ENCODE measurements at places on chromosomes 12 and 14.

DNA sequence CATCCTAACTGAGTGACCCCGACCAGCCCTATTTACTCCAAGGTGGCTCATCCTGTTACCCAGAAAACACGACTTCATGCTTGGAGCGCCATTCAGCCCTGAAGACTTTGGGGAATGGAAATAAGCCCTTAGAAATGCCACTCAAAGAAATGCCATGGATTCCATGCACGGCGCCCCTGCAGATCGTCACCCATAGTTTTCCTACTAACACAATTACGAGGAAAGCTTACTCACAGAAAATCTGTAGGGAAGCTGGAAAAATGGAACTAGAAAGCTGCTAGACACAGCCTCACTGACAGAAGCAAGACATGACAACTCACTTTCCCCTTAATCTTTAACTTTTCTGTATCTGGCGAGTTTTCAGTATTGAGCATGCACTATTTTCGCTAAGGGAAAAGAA, 19.5 kb downstream of the NUAK1 start:
- no peak for DNase-seq

GRCh38 chr12:106051853-106052531, 86.8 kb downstream of the NUAK1 start:
- peak; percentile 48 for DNase-seq

DNA sequence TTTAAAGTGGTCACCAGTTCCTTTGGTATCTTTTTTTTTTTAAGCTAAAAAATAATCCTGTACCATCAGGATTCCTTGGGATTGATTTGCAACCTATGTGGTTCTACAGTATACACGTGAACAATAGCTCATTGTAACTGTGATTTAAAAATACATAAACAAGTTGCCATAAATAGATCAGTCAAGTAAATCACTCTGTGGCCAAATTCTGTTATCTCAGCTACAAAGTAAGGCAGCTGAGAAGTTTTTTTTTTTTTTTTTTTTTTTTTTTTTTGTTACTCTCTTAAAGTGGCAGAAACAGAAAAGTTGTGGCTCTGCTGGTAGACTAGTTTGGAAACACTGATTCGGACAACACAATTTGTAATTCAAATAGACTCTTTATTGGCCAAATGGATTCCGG, 104.5 kb downstream of the PRICKLE1 start:
- DNase-seq, result peak; percentile 37

GRCh38 chr12:33828326-33828725, 194.0 kb upstream of the ALG10 start:
- peak; percentile 84 for DNase-seq

GRCh38 chr14:87386524-87386923, 606.5 kb downstream of the GALC start:
- DNase-seq, result no peak

- no peak for DNase-seq
Observed at GRCh38 chr12:117361347-117361751, at the start of gene NOS1. Gene NOS1 (minus strand): TSS chr12:117361626. CDS start chr12:117331069, 30,557 bp downstream.

DNA sequence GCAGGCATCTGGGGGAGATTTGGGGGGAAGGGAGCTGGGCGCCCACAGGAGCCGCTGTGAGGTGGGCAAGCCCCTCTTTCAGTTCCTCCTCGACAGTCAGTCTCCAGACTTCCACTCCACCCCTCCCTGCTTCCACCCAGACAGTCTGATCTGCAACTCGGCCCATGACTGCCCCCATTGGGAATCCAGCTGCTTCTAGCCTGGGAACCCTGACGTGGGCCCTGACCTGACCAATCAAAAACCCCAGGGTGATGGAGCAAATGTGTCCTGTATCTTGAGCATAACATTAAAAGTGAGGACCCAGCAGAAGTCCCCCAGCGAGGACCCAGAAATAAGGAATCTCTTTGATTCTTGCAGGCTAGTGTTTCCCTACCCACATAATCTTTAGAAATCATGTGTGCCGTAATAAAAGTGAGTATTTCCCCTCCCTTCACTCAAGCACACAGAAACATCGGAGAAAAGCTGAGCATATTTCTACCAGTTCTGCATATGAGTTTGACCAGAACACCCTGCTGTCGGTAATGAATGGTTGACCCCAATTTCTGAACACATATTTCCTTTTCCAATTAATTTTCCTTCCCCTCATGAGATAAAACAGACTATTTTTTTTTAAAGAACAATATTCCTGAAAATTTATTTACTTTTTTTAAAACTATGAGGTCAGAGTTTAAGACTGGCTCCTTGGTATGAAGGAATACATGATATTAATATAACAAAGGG, 6.4 kb downstream of the SSH1 start:
- DNase-seq, result peak; percentile 52

GRCh38 chr14:56745097-56745496, 65.2 kb downstream of the OTX2 start:
- DNase-seq, result no peak

GRCh38 chr14:65840118-65840751, 427.7 kb downstream of the FUT8 start:
- no peak for DNase-seq

DNA sequence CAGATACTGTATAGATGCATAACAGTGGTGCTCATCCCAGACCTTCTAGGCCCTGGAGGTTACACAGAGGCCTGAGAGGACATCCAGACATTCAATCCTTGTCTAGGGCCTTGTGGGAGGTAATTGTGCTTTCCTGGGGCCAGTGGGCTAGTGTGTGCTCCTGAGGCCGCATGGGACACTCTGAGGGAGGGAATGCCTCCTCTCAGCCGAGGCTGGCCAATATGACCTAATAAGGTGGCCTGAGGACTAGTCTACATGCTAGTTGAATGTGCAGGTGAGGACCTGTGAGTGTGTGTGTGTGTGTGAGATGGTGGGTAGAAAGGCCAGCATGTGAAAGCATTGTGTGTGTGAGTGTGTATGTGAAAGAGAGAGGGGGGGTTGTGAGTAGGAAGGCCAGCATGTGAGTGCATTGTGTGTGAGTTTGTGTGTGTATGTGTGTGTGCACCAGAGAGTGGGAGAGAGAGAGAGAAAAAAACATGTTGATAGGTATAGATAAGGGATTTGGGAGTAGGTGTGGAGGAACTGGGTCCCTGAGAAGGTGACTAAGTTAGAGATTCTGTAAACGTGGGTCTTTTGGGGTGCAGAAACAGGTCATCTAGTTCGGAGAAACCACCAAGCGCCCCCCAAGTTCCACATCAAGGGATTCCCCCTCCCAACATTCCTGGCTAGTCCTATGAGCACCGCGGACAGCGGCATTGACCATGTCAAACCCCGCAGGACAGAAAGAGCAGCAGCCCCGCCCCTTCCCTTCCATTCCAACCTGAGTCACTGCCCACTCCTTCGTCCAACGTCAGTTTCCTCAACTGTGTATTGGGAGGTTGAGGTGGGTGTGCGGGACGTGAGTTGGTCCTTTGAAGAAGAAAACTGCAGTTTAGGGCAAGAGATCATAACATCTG, 9.7 kb upstream of the KRT81 start:
- no peak for DNase-seq

- no peak for DNase-seq
Observed at GRCh38 chr12:57218030-57218853, 1.6 kb downstream of the NXPH4 start.

GRCh38 chr14:93045211-93045674, 70.5 kb downstream of the ITPK1 start:
- DNase-seq, result peak; percentile 82

DNA sequence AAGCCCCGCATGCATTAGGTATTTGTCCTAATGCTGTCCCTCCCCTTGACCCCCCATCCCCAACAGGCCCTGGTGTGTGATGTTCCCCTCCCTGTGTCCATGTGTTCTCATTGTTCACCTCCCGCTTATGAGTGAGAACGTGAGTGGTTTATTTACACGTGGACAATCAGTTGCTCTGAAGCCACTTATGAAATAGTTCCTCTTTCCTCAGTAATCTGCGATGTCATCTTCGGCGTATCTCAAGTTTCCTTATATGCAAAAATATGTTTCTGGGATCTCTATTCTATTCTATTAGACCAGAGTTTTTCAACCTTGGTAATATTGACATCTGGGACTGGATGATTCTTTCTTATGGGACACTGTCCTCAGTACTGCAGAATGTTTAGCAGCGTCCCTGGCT, 56.0 kb upstream of the DCD start:
- no peak for DNase-seq

DNA sequence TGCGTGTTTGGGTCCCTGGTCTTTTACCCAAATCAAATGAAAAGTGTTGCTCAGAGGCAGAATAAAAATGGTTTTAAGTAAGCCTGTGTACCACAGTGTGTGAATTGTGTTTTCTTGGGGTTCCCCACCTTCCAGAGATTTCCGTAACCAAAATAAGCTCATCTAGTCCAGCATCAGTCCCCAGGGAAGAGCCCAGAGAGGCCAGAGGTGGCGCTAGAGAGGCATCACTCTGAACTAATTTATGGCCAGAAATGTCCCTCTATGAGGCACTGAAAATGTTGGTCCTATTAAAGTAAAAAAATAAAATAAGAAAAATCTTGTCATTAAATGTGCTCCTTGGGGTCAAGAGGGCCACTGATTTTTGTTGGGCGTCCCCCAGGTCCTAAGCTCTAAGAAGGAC, 24.9 kb upstream of the PRKAB1 start:
- DNase-seq, result no peak

DNA sequence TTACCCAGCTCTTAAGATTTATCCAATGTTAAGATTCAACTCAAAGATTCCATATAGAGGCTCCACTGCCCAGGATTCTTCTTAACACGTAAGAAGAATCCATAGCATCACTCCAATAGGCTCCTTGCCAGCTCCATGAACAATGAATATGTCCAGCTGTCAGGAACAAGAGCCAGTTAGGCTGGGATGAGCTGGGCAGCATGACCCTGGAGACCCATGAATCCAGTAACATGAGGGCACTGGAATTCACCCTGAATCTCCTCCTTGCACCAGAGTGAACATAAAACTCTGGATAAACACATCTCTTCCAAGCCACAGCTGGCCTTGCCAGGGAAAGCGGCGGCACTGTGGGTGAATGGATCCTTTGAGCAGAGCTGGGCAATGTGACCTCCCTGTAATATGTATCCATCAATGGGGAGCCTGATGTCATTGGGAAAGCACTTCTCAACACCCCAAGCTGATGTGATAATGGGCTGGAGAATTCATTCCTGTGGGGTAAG, 24.4 kb upstream of the TC2N start:
- DNase-seq, result no peak

DNA sequence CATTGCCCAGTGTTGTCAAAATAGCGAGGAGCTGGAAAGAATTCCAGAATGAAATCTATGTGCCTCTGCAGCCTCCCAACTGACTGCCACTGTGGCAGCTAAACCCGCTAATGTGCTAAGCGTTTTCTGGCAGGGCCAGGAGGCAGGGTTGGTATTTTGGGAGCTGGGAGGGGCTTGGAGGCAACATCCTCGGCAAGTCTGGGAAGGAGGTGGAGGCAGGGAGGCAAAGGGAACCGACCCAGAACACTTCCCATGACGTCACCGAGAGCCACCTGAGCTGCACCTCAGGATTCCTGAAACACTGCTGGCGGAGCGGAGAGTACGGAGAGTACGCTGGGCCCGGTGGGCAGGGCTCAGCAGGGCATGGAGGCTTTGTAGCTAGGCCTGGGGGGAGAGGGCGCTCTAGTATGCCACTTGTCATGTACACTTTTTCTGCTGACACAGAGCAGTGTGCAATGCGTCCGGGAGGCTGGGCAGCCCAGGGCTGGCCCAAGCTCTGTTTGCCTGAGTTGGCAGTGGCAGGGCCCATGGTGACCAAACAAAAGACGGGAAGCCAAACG, 81.5 kb downstream of the DPF3 start:
- DNase-seq, result no peak
